ENCODE measurements at places on chromosomes 16 and 17.
A peak's percentile ranks its signal among the peaks of the same experiment; 100 is the strongest.

DNA sequence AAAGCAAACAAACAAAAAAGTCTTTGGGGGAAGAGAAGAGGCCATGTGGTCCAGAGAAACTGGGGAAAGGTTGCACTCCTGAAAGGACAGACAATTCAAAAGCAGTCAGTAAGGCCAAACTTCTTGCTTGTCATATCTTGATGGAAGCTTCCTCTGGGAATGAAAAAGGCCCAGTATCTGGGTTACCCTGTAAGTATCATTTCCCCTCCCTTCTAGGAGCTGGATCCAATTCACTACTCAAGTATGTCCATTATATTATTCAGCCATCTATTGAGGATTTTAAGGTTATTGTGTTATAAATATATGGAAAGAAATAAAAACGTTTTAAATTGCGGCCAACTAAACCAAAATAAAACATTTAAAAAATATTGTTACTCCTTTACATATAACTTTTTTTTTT lies 26.0 kb upstream of the MON1B start:
- no peak for DNase-seq

DNA sequence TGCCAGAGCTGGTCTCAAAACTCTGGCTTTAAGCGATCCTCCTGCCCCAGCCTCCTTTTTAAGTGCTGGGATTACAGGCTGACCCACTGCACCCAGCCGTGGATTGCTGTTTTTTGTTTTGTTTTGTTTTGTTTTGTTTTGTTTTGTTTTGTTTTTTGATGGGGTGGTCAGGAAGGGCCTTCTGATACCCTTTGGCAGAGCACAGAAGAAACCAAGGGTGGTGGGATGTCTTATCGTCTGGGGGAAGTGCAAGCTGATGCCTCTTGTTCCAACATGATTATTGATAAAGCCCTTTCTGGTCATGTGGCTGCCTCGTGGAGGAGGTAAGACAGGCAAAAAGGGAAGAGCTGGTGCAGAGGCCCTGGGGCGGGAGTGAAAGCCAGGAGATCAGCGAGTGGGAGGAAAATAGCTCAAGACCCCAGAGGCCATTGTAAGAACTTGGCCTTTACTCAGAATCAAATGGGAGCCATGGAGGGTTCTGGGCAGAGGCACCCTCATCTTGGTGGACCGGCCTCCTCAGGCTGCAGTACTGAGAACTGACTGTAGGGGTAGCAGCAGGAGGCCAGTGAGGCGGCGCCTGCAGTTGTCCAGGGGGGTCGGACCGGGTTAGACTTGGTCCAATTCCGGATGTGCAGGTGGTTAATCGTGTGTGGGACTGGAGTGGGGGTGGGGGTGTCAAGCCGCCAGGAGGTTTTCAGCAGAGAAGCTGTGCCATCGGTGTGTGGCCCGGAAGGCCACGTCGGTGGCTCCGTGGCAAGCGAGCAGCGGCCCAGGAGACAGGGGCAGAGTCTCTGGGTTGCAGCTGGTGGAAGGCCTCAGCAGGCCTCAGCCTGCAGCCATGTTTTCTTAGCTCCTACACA lies 84.4 kb upstream of the GSE1 start:
- DNase-seq, result peak; percentile 38

DNA sequence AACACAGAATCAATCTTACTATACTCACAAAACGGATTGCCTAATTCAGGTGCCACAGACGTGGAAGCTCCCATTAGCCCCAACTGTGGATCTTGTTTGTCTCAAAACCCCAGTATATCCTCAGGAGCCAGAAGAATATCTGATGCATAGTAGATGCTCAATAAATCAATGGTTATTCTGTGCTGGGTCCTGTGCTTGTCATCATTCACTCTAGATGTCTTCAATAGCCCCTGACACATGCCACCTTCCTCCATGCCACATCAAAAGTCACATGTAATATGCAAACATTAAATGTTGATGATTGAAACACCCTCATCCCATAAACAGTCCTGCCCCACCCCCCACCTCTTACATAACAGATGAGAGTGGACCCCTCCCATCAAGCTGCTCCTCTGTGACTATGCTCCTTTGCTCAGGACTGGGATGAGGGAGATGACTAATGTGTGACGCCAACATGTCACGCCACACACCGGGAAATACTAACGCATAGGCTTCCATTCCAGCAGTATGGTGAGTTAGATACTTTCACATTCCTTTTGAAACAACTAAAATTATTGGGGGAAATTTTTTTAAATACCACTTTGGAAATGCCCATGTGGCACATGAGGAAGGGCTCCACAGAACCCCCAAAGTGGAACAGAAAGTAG lies 267.6 kb upstream of the SDK2 start:
- no peak for DNase-seq

GRCh38 chr16:89155851-89156739 lies 15.5 kb upstream of the CDH15 start:
- no peak for DNase-seq

GRCh38 chr16:81616321-81617020 lies 162.6 kb upstream of the PLCG2 start:
- peak; percentile 79 for DNase-seq

DNA sequence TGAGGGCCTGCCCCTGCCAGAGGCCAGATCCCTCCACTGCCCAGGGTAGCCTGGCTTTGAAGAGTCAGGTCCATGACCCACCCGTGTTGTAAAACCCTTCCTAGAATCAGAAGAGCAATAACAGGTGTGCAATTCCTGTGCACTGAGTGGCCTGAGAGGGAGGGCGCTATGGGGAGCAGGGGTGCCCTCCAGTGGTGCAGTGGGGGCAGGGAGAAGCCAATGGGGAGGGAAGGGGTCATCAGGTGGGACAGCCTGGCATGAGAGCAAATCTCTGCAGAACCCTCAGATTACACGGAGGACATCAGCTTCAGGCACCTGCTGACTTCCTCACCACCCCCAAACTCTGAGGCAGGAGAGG lies 72.9 kb upstream of the ZNF469 start:
- no peak for DNase-seq

DNA sequence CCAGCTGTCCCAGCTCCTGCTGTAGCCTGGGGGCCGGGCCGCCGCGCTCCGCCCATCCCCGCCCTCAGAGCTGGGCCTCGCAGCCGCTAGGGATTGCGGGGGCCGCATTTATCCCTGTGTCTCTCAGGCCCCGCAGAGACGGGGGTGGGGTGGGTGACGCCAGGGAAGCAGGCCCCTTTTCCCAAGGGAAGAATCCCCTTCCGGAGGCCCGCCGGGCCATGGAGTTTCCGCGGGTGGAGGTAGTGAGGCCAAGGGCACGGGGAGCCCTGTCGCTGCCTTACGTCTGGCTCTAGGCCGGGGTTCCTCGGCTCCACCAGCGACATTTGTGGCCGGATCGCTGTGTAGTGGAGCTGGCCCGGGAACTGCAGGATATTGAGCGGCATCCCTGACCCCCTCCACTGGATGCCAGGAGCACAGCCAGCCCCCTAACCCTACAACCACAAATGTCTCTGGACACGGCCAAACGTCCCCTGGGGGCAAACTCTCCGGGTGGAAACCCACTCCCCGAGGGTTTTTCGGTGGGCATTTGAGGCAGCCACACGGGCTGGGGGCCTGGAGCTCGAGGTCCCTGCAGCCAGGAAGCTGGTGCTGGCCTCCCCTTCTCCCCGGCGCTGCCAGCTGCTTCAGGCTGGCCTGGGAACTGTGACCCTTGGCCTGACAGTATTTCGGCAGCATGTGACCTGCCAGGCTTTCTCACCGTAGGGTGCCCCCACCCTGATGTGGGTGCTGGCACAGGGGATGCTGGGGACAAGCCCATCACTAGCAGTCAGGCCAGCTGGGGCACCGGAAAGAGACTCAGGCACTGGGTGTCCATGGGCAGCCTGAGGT lies 12.0 kb upstream of the CD300A start:
- no peak for DNase-seq

DNA sequence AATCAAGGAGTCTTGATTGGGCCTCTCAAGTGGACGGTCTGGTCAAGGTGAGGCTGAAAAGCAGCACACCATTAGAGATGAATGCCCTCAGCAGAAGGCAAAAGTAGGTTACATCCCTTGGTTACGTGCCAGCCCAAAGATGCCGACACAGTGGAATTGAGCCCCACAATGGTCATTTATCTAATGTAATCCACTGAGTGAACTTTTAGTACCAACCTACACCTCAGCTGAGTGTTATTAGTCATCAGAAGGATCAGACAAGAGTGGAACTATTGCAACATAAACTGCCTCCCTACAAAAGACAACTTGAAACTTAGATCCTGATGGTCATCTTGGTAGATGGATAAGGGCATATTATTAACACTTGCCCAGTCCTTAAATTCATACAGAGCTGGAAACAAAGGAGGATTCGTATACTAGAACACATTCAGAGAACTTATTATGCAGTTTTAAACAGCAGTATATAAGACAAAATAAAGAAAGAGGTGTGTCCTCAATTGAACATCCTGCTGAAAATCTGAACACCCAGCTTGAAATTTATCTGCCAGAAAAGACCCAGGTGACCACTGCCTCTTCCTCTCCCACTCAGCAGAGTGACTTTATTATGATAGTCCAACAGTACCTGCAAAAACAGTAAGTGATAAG lies 2.8 kb downstream of the DCUN1D3 start:
- no peak for DNase-seq

DNA sequence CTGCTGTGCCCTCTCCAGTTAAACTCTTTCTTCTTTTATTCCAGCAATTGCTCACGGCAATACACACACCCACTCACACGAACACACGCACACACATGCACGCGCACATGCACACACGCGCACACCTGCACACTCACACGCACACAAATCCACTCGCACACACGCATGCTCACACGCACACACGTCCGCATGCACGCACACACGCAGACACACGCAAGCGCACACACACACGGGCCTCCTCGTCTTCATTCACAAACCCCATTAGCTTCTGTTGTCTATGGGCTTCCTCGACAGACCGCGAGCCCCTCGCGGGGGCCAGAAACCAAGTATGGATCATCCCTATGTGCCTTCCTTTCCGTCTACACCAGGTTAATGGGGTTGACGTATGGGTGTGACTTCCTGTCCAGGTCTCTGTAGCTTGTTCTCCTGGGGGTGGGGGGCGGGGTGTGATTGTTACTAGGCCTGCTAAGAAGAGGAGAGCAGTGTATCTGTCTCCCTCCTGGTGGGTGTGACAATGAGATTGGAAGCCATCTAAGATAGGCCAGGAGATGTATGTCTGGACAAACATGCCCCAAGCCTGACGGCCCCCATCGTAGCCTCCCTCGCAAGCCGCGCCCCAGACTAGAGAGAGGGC lies 670 bp upstream of the CTF1 start:
- no peak for DNase-seq

GRCh38 chr17:82923366-82924113 lies 83.7 kb upstream of the ZNF750 start:
- DNase-seq, result peak; percentile 16

DNA sequence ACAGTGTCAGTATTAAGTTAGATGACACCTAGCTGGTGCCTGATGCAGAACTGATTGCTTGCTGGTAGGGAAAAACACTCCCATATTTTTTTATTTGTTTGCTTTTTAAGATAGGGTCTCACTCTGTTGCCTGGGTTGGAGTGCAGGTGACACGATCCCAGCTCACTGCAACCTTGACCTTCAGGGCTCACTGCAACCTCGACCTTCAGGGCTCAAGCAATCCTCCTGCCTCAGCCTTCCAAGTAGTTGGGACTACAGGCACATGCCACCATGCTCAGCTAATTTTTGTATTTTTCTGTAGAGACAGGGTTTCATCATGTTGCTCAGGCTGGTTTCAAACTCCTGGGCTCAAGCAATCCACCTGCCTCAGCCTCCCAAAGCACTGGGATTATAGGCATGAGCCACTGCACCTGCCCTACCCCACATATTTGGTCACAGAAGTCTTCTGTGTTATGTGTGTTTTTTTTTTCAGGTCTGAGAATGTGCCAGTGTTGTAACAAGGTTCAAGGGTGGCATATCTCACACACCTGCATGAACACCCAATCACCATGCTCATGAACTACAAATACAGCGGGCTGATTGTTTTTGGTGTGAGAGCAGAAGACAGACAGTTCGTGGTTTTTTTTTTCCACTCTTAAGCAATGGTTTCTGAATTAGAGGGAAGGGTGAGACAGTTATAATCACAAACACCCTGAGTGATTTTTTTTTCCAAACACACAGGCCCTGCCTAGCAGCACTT lies 22.8 kb downstream of the SPAG9 start:
- DNase-seq, result no peak

DNA sequence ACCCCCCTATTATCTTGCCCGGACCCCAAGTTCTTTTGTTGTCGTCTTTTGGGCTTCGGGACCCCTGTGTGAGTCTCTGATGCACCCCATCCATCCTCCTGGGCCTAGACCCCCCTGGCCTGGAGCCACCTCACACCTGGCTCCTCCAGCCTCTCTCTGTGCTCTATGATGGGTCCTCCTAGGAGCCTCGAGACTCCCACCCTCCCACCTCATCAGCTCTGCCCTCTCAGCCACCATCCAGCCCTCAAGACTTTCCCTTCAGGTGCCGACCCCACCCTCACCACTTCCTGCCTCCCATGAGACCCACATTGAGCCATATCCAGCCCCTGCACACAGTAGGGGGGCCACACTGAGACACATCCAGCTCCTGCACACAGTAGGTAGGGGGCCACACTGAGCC lies 8.7 kb upstream of the ATP2A3 start:
- no peak for DNase-seq

GRCh38 chr16:739560-740458 lies 988 bp downstream of the CIAO3 start:
- DNase-seq, result no peak

GRCh38 chr17:979539-980405 lies at the start of gene NXN:
NXN (minus strand) TSS chr17:979776.
- peak; percentile 80 for DNase-seq

- DNase-seq, result no peak
These were observed 23.0 kb downstream of the DUS2 start for GRCh38 chr16:68046106-68046505.

- no peak for DNase-seq
These were observed 277.1 kb upstream of the SDK2 start for GRCh38 chr17:73921306-73921705.

GRCh38 chr17:70074956-70075355 lies at the start of gene KCNJ16:
KCNJ16 (plus strand) TSS chr17:70075225; CDS start chr17:70132088, 56,863 bp downstream.
- DNase-seq, result no peak

DNA sequence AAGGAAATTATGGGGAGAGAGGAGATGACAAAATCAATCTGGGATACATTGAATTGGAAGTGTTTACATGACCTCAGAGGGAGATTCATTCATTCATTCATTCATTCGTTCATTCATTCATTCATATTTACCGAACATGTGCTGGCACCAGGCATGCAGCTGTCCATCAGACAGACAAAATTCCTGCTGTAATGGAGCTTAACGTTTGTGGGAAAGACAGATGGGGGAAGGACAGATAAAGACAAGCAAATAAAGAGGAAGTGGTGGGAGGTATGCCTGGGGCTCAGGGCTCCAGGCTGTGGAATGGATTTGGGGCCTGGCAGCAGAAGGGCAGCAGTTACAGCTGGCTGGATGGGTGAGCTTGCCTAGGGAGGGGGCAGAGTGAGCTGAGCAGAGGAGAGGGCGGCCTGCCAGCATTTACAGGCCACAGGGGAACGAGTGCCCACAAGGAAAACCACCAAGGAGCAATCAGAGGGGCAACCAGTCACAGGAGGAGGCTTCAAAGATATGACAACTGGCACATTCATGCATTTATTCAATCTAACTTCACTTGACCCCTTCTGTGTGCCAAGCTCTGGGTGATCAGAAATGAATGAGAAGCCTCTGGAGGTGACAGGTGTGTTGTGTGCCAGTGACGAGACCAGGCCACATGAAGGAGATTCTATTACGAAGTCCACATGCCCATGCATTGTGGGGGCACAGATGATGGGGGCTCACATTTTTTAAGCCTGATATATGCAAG lies 48.5 kb downstream of the ARHGAP27 start:
- DNase-seq, result no peak

Measured in CD4-positive, alpha-beta T cell treated with Interleukin-15 for 1 hour (primary cell).